ENCODE measurements at places on chromosomes 12 and 14. TPM values are rescaled to one million over a fixed set of nuclear protein-coding genes. Genes with fewer than 3 reads are reported as not detected.

TMEM233 gene
- total RNA-seq: 1.0 TPM

GPR84 gene
- 1.4 TPM for total RNA-seq

ITPK1 gene
- 182 TPM for total RNA-seq

- DNase-seq: no peak
- no peak overlapping the region for H3K4me3 ChIP-seq
- no peaks in the 10 kb centered on the region for H3K27me3 ChIP-seq
- H3K36me3 ChIP-seq: no peaks in the 10 kb centered on the region
Observed at GRCh38 chr12:127147724-127148123, 1119.2 kb upstream of the TMEM132C start.

DNA sequence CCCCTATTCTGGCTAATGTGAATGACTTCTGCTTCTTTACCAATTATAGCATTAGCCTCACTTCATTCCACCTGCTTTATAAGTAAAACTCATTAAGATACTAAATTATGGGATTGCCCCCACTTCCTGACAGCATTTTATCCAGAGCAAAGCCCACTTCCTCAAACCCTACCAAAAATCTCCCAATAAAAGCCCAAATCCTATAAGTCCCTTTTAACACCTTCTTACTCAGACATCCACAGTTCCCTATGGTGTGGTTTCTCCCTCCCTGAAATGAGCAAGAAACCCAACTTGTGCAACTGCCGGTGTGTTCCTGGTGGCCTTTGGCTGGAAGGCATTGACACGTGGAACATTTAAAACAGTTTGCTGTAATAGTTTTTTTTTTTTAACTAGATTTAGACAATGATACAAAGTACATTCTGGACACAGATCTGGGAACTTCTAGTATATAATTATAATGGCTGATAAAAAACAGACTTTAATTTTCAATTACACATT is 53.1 kb downstream of the BRMS1L start:
- peaks cover 33% of the 10 kb centered on the region for H3K4me1 ChIP-seq
- no peaks in the 10 kb centered on the region for H3K27me3 ChIP-seq
- no peak overlapping the region for H3K4me3 ChIP-seq
- DNase-seq: no peak

- H3K4me3 ChIP-seq: no peak overlapping the region
- no peaks in the 10 kb centered on the region for H3K4me1 ChIP-seq
- DNase-seq: no peak
- peaks cover 4% of the 10 kb centered on the region for H3K27me3 ChIP-seq
- H3K27ac ChIP-seq: no peak overlapping the region
- H3K36me3 ChIP-seq: no peaks in the 10 kb centered on the region
Observed at GRCh38 chr14:70257526-70257925, 68.8 kb upstream of the SLC8A3 start.

- DNase-seq: no peak
- H3K4me1 ChIP-seq: no peaks in the 10 kb centered on the region
- H3K27me3 ChIP-seq: no peaks in the 10 kb centered on the region
- no peak overlapping the region for H3K4me3 ChIP-seq
- no peak overlapping the region for H3K27ac ChIP-seq
- H3K36me3 ChIP-seq: no peaks in the 10 kb centered on the region
Observed at GRCh38 chr12:79274501-79275064, 410.0 kb downstream of the SYT1 start.

DNA sequence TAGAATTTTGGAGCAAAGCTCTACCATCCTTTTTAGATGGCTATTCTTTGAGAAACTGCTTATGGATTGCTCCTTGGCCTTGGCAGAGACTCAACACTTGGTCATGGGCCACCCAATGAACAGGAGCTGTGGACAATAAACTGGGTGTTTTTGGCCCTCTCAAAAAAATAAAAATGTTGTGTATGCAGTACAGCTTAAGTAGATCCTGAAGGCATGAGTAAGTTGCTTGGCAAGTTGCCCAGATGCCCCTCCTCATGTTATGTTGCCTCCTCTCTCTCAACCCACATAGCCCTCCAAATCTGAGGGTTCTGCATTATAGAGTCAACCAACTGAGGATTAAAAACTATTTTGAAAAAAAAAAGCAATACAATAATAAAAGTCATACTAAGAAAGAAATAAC is 124.9 kb downstream of the ATP23 start:
- no peaks in the 10 kb centered on the region for H3K27me3 ChIP-seq
- no peaks in the 10 kb centered on the region for H3K4me1 ChIP-seq
- no peak overlapping the region for H3K27ac ChIP-seq
- DNase-seq: no peak

DNA sequence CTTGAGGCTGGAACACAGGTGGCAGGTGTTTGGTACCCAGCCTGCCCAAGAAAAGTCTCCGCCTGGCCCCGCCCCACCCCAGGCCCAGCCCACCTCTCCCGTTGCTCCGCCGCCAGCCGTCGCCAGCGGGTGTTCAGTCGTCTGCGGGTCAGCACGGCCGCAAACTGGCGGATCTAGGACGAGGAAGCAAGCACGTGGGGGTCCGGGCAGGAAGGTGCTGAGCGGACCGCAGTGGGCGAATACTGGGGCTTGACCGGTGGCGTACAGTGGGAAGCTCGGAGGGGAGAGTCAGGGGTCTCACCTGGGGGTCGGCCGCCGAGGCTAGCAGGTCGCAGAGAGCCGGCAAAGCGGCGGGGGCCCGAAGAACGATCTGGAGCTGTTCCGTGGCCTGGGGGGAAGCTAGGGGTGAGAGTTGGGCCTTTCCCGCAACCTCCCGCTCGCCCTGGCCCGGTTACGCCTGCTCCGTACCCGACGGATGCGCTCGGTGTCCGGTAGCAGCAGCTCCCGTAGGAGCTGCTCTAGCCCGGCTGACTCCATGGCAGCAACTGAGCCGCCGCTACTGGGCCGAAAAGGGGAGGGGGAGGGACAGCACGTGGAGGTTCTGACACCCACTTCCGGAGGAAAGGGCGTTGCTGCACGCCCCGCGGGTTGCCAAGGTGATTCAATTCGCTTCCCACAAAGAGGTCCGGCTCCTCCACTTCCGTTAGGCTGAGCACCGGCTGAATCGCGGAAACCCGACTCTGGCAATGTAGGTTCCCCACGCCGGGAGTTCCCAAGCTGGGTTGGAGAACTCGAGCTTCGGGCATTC is at the start of gene IPO4:
Gene IPO4 (minus strand): TSS at position 566 of the 808 bp plus-strand sequence. CDS start 29 bp downstream, at position 537.
- DNase-seq: peak; percentile 98
- H3K27ac ChIP-seq: peak within 1 kb of the TSS; percentile 58
- H3K4me1 ChIP-seq: peaks cover 17% of the 10 kb centered on the region
- H3K27me3 ChIP-seq: no peaks in the 10 kb centered on the region

DNA sequence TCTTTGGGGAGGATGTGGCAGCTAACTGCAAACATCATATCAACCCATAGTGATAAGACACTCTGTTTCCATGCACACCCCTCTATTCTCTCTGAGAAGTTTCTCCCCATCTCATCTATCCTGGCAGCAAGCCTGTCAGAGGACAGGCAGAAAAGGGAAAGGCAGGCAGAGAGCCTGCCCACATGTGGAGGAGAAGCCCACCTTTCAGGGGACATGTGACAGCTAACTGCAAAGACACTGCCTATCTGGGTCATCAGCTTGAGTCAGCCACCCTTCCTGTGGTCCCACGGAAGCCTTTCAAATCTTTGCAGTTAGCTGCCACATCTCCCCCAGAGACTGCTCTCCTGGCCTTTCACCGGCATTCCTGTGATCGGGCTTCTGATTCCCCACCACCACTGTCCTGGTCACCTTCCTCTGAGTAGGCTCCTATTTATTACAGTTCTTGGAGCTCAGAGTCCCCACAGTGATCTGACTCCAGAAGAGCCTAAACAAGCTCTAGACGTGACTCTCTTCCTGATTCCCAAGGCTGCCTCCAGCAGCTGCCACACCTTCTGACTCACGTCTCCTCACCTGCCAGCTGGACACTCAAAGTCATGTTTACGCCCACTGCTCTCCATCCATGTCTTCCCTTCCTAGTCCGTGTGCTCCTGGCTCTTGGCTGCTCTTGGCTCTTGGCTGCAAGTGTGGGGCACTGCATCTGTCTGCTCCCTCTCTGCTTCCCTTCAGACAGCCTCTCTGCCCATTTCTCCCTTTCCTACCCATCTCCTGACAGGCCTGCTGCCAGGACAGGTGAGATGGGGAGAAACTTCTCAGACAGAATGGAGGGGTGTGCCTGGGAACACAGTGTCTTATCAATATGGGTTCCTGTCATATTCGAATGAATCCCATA is 7.5 kb upstream of the KRT1 start:
- H3K4me3 ChIP-seq: no peak overlapping the region
- peaks cover 29% of the 10 kb centered on the region for H3K27me3 ChIP-seq
- H3K4me1 ChIP-seq: no peaks in the 10 kb centered on the region
- H3K36me3 ChIP-seq: no peaks in the 10 kb centered on the region

GRCh38 chr12:121798787-121799155 is 5.0 kb upstream of the SETD1B start:
- H3K27me3 ChIP-seq: no peaks in the 10 kb centered on the region
- no peak for DNase-seq
- H3K4me1 ChIP-seq: peaks cover 51% of the 10 kb centered on the region

DNA sequence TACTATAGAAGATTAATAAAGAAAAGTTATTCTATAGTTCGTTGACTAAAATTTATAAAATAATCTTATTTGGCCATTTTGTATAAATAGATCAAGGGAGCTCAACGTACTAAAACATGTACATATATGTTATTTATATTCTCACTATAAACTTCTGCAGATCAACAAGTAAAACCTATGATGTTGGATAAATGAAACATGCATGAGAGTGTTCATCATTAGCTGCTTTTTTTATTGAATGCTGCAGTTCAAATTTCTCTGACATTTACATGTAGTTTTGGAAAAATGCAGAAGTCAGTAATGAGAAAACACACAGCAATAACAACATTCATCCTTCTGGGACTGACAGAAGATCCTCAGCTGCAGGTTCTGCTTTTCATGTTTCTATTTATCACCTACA is at the start of gene OR6C68:
Gene OR6C68 (plus strand): TSS at position 301 of the 400 bp plus-strand sequence. CDS start 0 bp downstream, at position 301.
- H3K4me1 ChIP-seq: no peaks in the 10 kb centered on the region
- no peak within 1 kb of the TSS for H3K27ac ChIP-seq
- no peaks in the 10 kb centered on the region for H3K27me3 ChIP-seq
- no peak for DNase-seq
- no peaks in the 10 kb centered on the region for H3K36me3 ChIP-seq

GRCh38 chr12:25829192-25829591 is 129.3 kb upstream of the RASSF8 start:
- H3K27ac ChIP-seq: no peak overlapping the region
- no peaks in the 10 kb centered on the region for H3K4me1 ChIP-seq
- no peak for DNase-seq

DNA sequence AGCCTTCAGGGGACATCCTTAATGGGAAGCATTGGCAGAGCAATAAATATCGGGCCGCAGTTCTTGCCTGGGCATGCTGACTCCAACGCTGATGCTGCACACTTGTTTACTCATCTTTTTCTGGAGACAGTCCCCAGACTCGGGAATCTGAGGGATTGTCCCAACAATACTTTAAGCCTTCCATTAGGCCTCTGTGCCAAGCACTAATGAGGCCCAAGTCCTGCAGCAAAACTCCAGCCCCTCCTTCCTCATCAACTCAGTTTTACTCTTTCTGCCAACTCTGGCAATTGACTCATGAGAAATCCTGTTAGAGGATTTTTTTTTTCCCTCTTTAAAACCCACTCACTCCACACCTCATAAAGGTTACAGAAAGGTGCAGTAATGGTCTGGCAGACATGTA is 233.4 kb upstream of the PELI2 start:
- no peak overlapping the region for H3K27ac ChIP-seq
- no peak for DNase-seq
- no peaks in the 10 kb centered on the region for H3K36me3 ChIP-seq
- no peaks in the 10 kb centered on the region for H3K4me1 ChIP-seq

DNA sequence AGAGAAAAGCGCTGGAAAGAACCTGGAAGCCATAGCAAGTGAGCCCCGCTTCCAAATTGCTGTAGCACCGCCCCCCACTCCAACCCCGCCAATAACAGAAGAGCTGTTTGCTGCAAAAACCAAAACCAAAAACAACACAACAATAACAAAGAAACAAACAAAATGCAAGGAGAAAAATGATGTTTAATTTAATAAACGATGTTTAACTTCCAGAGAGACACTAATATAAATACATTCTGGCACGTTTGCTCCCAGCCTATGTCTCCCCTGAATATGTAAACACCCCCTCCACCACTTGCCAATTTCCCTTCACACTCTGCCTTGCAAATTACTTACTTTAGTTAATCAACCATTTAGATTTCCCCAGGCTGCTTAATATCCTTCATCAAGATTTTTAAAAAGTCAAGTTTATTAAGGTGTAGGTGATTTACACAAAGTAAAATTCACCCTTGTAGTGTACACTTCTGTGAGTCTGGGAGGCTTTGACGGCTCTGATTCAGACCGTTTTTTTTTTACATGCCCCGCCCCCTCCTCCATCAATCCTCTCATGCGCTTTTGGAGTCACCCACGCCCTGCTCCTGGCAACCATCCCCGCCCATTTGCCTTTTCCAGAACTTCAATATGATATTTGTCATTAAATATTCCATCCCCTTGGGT is 482 bp upstream of the IFI27L2 start:
- H3K4me1 ChIP-seq: peaks cover 11% of the 10 kb centered on the region
- peak; percentile 67 for DNase-seq
- H3K36me3 ChIP-seq: no peaks in the 10 kb centered on the region
- no peaks in the 10 kb centered on the region for H3K27me3 ChIP-seq
- peak overlapping the region; percentile 33 for H3K4me3 ChIP-seq

- H3K36me3 ChIP-seq: no peaks in the 10 kb centered on the region
- H3K4me1 ChIP-seq: peaks cover 21% of the 10 kb centered on the region
- H3K27ac ChIP-seq: no peak overlapping the region
- H3K27me3 ChIP-seq: no peaks in the 10 kb centered on the region
- H3K4me3 ChIP-seq: no peak overlapping the region
Observed at GRCh38 chr14:104700747-104701217, 11.4 kb downstream of the INF2 start.

- peak overlapping the region; percentile 96 for H3K27ac ChIP-seq
- no peaks in the 10 kb centered on the region for H3K27me3 ChIP-seq
- no peaks in the 10 kb centered on the region for H3K36me3 ChIP-seq
- H3K4me1 ChIP-seq: peaks cover 62% of the 10 kb centered on the region
Observed at GRCh38 chr14:55105991-55106390, 23.1 kb upstream of the LGALS3 start.

- H3K4me1 ChIP-seq: peaks cover 20% of the 10 kb centered on the region
- peak overlapping the region; percentile 89 for H3K27ac ChIP-seq
- peak; percentile 95 for DNase-seq
- no peaks in the 10 kb centered on the region for H3K27me3 ChIP-seq
Observed at GRCh38 chr12:68406134-68406576, 74.0 kb upstream of the MDM1 start.

DNA sequence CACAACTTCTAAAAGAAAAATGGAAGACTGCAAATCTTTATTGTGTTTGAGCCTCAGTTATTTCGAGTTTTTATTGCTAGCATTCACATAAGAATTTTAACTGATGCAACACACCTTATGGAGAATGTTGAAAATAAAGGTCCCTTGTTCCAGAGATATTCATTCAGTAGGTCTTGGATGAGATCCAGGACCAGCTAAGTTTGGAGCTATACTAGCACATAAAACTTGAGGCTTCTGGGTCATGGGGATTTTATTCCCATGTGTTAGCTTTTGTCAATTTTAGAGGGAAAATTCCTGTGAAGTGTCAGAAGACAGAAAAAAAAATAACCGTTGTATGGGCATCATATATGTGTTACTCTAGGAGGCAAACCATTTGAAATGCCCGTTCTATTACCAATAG is 693.2 kb upstream of the MIS18BP1 start:
- no peak for DNase-seq
- H3K27ac ChIP-seq: no peak overlapping the region
- no peaks in the 10 kb centered on the region for H3K4me1 ChIP-seq
- H3K4me3 ChIP-seq: no peak overlapping the region
